Stimulated activated CD8-positive, alpha-beta memory T cell treated with anti-CD3 and anti-CD28 coated beads, Interleukin-4, amount 100 ng/mL, for 4 hours (primary cell): ENCODE measurements at places on chromosomes 5 and 9.

DNA sequence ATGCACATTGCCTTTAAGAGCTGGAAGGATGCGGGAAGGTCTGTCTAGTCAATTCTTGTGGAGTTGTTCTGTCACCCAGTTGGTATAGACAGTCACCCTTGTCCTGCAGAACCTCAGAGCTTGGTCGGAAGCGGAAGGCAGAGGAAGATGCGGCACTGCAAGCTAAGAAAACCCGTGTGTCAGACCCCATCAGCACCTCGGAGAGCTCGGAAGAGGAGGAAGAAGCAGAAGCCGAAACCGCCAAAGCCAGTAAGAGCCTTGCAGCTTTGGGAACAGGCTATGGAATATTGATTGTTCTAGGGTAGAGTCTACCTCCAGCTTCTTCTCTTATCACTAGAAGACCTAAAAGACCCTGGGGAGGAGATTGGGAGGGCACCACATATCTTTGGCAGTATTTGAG is 6.5 kb downstream of the TCOF1 start:
- DNase-seq = no peak

DNA sequence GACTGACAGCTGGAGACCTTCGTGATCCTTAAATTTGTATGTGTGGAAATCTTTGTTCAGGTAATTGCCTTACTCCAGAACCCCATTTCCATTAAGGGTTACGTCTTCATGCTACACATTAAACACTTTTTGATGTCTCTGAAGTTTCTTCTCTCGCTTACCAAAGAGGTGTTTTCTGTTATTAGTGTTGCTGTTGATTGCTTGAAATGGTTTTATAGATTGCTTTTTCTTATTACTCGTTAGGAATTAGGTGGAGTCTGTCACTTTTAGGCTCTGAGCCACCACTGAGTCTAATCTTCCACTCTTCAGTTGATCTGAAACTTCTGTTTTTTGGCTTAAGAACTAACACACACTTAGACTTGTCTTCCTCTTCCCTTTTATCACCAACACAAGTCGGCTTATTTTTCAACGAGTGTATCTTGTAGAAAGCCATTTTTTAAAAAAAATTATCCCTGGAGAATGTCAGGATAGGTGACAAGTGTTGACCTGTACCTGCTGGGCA is 62.2 kb upstream of the PPARGC1B start:
- DNase-seq = no peak

- DNase-seq = no peak
Measured at GRCh38 chr5:174271316-174271715, 225.8 kb downstream of the NSG2 start.

DNA sequence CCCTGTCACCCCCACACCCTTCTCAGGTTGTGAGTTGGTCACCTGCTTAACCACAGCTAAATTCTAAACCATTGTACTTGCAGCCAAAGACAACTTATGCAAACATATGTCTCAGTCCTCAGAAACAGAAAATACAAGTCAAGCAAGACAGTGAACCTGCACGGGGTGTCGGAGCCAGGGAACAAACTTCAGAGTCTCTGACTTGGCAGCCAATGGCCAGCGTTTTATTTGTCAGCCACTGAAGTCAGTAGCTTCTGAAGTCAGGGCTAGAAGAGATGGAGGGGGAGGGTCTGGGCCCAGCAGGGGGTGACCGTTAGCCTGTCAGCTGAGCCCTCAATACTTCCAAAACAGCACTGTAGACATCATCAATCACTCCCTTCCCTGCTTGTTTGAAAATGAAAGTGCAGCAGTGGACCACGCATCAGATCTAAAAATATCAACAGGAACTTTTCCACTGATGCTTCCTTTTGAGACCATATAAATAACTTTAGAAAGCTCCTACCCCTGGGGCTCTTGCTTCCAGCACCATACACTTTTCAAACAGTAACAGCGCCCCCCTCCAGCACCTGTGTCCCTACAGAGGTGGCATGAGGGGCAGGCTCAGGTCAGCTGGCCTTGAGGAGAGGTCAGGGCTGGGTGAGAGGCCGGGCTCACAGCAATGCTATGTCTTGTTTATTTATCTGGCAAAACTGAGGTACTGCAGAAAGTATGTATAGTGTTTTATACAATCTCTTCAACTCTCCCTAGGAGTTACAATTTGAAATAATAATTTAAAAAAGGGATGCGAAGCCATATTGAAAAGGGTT is 142.5 kb downstream of the ACER2 start:
- no peak for DNase-seq

DNA sequence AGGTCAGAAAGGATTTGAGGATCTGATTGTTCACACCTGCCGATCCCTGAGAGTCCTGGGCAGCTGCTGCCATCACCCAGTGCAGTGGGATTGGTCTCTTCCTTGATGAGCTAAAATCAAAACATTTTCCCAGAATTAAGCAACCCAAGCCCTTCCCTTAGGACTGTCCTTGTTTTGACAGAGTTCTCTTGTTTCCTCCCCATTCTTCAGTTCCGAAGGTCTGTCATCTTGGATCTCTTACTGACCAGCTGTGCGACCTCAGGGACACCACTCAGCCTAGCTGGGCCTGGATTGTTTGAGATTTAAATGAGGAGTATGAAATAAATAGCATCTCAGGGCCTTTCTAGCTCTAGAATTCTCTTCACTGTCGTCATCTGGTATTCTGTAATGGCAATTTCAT is 90.3 kb upstream of the IQGAP2 start:
- DNase-seq = no peak

DNA sequence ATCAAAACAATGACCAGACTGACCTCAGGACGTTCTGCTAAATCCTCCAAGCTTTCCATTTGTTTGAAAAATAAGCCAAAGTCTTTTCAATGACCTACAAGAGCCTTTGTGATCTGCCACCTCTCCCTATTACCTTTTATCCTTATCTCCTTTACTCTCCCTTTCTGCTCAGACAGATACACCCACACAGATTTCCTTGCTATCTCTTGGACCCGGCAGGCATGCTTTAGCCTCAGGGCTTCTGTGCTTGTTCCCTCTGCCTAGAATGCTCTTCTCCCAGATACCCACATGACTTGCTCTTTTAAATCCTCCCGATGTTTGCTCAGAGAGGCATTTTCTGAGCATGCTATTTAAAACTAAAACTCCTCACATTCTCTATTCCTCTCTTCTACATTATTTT is 8.9 kb upstream of the ELOVL7 start:
- DNase-seq = no peak

DNA sequence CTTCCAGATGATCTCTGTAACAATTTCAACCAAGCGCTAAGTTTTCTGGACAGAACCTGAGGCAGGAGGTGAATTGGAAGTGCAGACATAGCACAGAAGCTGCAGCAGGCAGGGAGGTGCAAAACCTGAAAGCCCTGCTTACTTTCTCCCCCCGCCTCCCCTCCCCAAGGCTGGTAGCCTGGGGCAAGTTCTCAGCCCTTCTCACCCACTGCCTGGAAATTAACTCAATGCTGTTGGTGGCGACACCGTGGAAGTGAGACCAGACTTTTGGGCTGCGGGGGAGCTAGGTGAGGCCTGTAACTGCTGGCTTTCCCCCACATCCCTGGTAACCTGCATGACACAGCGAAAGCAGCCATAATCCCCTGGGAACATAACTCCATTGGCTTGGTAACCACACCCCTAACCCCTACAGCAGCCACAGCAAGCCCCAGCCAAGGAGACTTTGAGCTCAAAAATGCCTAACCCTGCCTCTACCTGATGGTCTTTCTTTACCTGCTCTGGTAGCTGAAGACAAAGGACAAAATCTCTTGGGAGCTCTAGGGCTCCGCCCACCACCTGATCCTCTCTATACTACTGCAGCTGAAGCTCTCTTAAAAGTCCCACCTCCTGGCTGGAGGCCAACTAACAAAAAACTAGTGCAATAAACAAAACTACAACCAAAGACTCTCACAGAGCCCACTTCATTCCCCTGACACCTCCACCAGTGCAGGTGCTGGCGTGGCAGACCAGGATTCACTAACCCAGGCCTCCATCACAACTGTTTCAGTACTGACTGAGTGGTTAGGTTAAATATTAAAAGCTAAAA is 11.9 kb upstream of the OR13C8 start:
- no peak for DNase-seq

GRCh38 chr5:58752104-58752503 is 169.2 kb downstream of the RAB3C start:
- no peak for DNase-seq

- DNase-seq = no peak
Measured at GRCh38 chr5:66122379-66123034, 21.6 kb upstream of the SREK1 start.

DNA sequence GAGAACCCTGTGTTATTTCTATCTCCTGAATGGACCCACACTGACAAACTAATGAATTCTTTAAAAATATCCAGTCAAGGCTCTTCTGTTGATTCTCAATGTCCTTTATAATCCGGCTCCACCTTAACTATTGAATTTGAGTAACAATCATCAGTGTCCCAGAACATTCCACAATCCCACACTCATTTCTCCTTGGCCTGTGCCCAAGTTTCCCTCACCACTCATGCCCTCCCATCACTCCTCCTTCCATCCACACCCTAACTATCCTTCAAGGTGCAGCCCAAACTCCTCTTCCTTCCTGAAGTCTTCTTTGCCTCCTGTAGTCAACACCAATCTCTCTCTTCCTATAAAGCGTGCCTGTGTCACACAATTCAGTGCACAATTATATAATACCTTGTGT is 106.1 kb downstream of the NUDT12 start:
- DNase-seq = no peak

- no peak for DNase-seq
Measured at GRCh38 chr9:111728617-111729366, 65.9 kb downstream of the SHOC1 start.

GRCh38 chr9:119368681-119369581 is at the start of gene BRINP1:
BRINP1 (minus strand) TSS chr9:119369435; CDS start chr9:119313355, 56,080 bp downstream.
- DNase-seq = no peak

DNA sequence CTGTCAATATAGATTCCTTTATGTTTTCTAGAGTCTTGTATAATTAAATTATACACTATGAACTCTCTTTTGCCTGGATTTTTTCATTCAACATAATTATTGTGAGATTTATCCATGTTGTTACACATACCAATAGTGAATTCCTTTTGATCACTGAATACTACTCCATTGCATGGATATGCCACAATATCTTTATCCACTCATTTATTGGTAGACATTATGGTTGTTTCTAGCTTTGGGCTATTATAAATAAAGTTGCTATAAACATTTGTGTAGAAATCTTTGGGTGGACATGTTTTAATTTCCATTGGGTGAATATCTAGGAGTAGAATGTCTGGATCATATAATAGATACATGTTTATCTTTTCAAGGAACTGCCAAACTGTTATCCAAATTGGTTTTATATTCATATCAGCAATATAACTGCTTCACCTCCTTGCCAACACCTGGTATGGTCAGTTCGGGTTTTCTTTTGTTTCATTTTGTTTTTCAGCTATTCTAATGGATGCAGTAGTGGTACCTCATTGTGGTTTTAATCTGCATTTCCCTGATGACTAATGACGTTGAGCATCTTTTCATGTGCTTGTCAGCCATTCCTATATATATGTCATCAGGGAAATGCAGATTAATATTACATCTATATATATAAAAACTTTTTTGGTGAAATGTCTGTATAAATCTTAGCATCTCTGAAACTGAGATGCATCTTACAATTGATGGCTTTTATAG is 32.1 kb upstream of the TCF7 start:
- no peak for DNase-seq

- peak; percentile 64 for DNase-seq
Measured at GRCh38 chr5:134114886-134115805, 665 bp downstream of the TCF7 start.

DNA sequence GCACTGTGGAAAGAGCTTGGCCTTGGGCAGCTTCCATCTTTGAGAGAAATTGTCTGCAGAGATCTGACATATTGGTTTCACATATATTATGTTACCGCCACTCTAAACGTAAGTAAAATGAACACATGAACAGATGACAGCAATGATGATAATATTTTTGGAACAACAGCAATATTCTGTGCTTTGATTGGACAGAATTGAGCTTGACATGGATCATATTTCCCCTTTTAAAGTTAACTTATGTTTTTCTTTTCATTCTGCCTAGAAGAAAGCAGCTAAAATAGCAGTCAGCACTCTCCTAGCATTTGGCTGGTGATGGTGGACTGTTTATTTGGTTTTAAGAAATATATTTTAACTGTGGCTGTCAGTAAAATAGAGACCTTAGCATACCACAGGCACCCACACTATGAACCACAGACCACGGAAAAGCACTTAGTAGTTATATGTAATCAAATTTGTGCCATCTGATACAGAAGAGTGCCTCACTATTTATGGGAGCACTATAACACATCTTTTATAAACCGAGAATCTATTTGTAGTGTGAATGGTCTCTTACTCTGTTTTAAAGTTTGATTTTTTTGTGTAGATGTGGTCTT is 1.8 kb upstream of the CFAP95 start:
- no peak for DNase-seq

DNA sequence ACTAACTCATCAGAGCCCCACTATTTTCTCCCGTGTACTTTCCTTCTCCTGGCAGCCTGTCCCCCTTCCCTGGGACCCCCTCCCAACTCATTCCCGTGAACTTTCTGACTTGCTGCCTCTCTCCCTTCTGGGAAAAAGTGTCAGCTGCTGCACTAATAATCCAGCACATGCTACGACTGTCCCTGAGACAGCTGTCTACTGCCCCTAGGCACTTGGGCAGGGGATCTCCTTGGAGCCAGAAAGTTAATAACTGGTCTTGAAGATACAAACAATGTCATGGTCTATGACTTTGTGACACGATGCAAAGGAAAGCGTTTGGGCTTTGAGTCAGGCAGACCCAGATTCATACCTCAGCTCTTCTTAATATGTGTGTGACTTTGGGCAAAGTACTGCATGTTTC is 10.1 kb upstream of the RNF183 start:
- DNase-seq = no peak

- DNase-seq = no peak
Measured at GRCh38 chr9:114037961-114038723, 40.0 kb downstream of the AMBP start.

DNA sequence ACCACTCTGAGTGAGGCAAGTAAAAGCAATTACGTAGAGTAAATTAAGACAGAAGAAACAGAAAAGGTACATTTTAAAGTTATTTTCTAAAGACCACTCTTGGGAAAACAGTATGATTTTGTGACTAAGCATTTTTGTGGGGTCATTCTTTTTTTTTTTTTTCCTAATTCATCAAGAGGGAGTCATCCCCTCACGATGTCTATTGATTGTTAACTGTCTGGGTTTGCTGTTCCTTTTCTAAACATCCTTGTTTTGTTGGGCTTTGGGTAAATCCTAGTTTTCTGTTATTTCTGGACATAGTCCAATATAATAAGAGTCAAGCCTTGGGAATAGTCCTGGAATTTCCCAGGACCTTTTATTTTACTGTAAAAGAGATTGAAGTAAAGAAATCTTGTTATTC is 63.8 kb downstream of the ANKRD55 start:
- DNase-seq = no peak

GRCh38 chr5:109876941-109877669 is 187.4 kb downstream of the MAN2A1 start:
- no peak for DNase-seq
